Activated CD4-positive, CD25-positive, alpha-beta regulatory T cell treated with anti-CD3 and anti-CD28 coated beads, Interleukin-2, amount 50 U/mL, for 72 hours (primary cell): ENCODE measurements at places on chromosomes 4 and X.

- DNase-seq, result no peak
These were observed 34.7 kb downstream of the CCKAR start for GRCh38 chr4:26455571-26455970.

- DNase-seq, result no peak
These were observed 1008.0 kb downstream of the GLUD2 start for GRCh38 chrX:122055460-122055859.

DNA sequence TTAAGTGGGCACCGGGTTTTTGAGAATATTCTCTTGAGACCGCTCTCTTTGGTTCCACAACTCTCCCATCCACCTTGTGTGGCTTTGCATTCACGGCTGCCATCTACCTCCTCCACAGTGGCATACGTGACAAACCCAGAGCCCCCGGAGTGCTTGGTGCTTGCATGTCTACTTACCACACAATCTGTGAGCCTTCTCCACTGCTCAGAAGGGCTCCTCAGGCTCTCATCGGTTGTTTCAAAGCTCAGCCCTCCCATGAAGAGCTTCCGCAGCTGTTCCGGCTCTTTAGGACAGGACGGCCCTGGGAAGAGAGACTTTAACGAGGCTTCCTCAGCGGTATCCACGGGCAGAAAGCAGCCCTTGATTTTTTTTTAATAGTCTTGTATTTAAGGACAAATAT, 167.6 kb upstream of the ANK2 start:
- no peak for DNase-seq

- DNase-seq, result no peak
These were observed 157.7 kb downstream of the SPANXN1 start for GRCh38 chrX:145405012-145405411.

GRCh38 chrX:40244980-40245379, 147.2 kb upstream of the BCOR start:
- no peak for DNase-seq

GRCh38 chr4:27003642-27004113, 143.0 kb downstream of the STIM2 start:
- no peak for DNase-seq
